ENCODE measurements at places on chromosomes 4 and X.

DNA sequence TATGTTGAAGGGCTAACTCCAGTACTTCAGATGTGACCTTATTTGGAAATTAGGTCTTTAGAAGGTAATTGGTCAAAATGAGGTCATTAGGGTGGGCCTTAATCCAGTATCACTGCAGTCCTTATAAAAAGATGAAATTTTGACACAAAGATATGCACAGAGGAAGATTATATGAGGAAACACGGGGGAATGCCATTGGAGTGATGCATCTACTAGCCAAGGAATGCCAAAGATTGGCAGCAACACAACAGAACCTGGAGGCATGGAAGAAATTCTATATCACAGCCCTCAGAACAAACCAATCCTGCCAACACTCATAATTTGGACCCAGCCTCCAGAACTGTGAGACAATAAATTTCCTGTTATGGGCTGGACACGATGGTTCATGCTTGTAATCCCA lies 17.6 kb downstream of the TRIM61 start:
- DNase-seq, result no peak

DNA sequence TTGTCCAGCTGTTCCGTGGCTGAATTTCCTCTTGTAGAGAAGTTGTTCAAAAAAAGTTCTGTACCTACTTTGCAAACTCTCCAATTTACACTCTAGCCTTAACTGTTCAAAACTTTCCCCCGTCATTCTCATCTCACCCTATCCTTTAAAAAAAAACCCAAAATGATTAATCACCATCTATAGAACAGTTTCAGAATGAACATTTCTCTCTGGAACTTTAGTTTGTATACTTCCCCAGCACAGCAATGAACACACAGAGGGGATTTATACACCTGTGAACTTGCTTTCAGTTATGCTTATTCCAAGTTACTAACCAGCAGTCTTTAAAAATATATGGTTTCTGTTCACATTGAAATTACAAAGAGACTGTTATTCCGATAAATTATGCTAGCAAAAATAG lies 1.2 kb downstream of the GEMIN8 start:
- no peak for DNase-seq

GRCh38 chr4:177127658-177128057 lies 182.0 kb upstream of the NEIL3 start:
- no peak for DNase-seq

DNA sequence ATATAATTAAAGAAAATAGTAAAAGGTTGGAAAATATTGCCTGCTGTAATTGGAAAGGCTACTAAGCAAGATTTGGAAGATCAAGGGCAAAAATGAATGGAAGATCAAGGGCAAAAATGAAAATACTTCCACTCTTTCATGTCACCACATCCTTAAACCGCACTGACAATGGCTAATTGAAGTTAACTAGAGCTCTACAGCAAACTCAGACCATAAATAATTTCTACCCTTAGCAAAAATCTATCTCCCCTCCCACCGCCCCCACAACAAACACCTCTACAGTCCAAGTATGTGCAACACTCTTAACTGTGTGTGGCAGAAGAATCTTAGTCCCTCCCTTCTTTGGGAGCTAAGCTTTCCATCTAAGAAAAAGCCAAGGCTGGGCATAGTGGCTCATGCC lies 27.1 kb downstream of the ATP11C start:
- DNase-seq, result no peak

DNA sequence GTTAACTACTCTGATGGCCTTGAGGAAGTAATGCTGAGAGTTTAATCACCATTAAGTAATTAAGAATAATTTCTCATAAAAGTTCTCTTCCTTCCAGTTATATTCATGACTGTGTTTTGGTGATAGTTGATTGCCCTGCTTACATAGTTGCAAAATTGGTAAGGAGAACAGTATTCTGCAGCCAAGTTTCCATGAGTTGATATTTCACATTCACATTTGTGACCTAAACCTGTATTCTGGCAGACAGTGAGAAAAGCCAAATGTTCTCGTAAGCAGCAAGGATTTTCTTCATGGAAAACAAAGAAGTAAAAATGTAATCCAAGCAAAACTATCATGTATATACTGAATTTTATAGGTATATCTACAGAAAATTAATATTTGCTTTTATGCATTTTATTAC lies 187.8 kb upstream of the NUDT6 start:
- DNase-seq, result no peak

DNA sequence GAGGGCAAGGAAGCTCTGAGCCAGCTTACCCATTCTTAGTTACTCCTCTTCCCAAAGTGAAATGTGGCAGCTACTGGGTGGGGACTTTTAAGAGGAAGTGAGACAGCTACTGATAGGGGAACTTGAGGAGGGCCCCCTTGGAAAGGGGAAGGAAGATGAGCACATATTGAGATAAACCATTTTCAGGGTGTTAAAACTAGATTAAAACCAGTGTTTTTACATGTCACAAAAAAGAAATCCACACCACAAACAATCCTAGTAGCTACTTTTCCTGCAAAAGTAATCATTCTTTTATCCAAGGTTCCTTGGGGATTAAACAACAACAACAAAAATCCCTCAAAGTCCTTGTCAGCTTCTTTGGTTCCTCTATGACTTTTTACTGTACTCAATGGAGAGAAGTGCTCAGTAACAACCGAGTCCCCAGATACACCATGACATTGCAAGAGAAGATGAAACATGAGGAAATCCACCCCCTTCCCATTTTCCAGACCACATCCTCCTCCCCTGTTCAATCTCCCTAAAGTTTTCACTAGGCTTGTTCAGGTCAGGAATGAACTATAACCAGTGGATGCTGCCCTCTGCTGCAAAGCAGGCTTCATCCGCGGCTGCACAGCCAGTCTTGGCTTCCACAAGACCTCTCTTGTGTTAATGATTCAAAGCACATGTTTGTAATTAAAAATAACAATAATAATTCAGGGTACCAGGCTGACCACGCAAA lies 113.5 kb upstream of the TMEM164 start:
- no peak for DNase-seq

DNA sequence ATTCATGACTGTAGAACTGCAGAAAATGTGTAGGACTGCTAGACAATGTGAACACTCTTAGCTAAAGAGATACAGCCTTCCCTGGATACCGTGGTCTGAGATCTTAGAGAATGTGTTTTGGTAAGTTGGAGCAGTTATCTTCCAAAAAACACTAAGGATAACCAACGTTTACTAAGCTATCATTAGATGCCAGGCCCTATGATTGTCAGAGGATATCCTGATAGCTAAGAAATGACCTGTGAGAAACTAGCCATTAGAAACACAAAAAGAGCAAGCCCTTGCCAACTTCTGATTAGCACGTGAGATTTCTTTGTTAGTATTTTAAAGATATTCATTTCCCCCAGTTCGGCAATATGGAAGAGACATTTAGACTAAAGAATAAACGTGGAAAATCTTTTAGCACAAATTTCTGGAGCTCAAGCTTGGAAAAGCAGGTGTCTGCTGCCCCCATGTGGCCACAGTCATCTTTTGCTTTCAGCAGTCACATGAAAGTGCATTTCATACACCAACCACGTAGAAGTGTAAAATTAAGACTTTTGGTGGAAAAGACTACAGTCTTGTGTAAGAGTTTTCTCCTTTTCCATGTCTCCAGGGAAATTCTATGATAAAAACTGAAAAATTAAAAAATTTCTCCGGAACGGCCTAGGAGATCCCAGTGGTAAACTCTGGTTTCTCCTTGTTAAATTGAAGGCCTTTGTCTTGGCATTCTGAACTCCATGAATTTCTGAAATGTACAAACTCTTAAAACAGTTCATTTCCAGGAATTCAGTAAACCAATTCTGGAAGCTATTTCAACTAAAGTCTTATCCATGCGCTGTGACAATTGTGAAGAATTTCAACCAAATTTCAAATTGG lies 136.4 kb downstream of the ZNF674 start:
- DNase-seq, result no peak

DNA sequence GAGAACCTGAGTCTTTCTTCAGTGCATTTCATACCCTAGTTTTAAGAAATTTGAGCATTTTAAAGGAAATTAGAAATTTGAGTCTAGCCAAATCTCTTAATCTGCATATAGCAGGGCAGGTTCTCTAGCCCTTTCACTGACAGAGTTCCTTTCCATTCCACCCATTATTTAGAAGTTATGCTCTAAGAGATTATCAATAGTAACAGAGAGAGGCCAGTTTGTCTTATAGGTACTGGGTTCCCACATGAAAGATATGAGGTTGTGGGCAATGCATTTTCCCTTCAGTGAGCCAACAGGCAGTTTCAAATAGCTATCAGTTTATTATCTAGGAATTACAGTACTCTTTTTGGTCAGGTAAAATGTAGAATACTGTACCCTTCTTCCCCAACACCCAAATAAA lies 7.3 kb upstream of the GALNT7 start:
- DNase-seq, result no peak

DNA sequence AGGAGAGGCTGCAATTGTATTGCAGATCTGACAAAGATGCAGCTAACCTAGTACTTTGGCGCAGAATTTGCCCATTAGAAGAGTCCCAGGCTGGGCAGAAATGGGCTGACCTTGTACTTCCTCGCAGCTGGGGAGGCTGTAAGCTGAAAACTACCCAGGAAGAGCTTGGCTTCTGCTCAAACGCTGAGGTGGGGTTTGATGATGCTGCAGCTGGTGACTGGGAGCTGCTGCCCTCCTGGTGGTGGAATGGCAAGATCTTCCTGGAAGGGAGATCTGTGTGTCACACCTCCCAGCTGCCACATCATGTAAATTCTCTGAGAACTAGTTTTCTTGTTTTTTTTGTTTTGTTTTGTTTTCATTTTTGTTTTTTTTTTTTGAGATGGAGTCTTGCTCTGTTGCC lies 17.4 kb downstream of the CCNG2 start:
- DNase-seq, result no peak

Measured in NCI-H524 treated with DMSO at 0.1 percent for 48 hours (cell line).